ENCODE measurements at places on chromosomes 2 and 18.

DNA sequence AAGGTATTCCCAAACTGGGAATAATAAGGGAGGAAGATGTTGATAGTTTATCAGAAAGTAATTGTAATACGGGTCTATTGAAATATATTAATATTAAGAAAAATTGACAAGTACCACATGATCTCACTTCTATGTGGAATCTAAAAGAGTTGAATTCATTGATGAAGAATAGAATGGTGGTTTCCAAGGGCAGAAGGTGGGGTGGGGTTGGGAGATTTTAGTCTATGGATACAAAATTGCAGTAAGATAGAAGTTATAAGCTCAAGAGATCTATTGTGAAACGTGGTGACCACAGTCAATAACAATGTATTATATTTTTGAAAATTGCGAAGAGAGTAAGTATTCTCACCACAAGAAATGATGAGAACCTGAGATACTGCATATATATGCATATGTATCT lies 38.9 kb downstream of the COL3A1 start:
- DNase-seq: no peak

- DNase-seq: no peak
Measured at GRCh38 chr2:237557633-237558015, 8.8 kb upstream of the PRLH start.

DNA sequence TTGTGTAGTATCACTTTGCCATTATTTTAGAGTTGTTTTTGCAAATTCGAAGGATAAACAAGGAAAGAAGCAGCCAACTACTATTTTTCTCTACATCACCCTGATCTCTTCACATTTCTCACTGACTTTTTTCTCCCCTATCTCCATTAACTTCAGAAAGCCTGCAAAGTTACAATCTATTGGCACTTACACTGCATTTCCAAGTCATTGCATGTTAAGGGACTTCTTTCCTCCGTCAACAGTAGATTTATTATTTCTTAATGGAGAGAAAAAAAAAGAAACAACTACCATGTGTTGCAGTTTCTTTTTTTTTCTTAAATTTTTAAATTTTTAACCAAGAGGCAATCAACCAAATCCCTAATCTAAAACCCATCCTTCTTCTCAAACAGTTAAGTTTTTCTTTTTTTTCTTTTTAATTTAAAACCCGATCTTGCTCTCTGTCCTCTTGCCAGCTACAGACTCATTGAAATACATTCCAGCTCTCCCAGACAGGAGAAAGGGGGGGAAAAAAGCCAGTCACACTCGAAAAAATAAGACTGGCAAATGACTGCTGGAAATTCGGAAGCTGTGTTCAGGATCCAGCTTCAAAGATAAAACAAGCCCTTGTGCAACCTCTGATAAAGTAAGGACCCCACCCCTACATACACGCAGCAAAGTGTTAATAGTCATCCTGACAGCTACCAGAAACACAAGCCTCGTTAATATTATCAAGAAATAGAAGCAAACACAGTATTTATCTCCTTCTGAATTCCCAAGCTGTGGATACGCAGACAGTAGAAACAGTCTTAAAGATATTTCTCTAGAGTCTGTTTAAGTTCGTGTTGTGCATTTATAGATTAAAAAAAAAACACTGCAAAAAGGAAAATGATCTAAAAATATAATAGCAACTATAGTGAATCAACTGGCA lies 1.3 kb downstream of the LRRTM4 start:
- DNase-seq: no peak

- DNase-seq: no peak
Measured at GRCh38 chr2:197165020-197165419, 145.6 kb downstream of the ANKRD44 start.

GRCh38 chr18:40832362-40832761 lies 1122.7 kb upstream of the PIK3C3 start:
- no peak for DNase-seq

DNA sequence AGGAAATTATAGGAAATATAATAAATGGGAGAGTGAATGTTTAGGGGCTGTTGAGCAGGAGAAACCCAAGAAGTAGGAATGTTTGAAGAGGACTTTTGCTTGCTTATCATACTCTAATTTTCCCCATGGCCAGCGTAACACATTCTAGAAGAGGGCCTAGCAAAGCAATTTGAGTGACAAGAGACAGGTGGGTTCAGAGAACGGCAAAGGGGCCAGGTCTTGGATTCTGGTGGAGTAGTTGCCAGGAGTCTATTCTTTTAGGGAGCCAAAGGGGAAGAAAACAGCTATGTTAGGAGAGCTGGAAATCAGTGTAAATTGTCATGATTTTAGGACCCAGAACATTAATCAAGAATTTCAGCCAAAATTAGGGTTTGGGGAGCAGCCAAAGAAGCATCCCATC lies 96.5 kb downstream of the COL5A2 start:
- no peak for DNase-seq

DNA sequence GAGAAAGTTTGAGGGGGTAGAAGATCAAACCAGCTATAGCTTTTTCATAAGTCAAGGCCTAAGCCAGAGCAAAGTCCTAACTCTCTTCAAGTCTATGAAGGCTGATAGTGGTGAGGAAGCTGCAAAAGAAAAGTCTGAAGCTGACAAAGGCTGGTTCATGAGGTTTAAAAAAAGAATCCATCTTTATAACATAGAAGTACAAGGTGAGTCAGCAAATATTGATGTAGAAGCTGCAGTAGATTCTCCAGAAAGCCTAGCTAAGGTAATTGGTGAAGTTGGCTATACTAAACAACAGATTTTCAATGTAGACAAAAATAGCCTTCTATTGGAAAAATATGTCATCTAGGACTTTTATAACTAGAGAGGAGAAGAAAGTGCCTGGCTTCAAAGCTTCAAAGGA lies 141.4 kb upstream of the ZNF521 start:
- no peak for DNase-seq

GRCh38 chr2:11023326-11024258 lies 111.9 kb downstream of the KCNF1 start:
- DNase-seq: no peak

DNA sequence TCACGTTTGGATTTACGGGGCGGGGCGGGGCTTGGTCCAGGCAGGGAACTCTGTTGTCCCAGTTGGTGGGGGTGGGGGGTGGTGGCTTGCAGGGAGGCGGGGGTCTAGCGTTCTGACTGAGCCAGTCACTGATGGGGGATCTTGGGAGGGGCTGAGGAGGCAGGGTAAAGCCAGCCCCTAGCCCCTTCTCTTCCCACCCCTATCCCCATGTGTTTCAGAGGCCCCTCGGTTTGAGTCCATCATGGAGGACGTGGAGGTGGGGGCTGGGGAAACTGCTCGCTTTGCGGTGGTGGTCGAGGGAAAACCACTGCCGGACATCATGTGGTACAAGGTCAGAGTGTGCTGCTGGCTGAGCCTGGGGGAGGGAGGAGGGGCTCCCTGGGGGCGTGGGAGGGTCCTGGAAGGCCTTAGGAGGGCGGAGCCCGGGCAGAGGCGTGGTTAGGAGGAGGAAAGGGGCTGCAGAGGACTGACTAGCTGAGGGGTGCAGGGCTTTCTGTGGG lies 22.0 kb upstream of the GMPPA start:
- DNase-seq: no peak

DNA sequence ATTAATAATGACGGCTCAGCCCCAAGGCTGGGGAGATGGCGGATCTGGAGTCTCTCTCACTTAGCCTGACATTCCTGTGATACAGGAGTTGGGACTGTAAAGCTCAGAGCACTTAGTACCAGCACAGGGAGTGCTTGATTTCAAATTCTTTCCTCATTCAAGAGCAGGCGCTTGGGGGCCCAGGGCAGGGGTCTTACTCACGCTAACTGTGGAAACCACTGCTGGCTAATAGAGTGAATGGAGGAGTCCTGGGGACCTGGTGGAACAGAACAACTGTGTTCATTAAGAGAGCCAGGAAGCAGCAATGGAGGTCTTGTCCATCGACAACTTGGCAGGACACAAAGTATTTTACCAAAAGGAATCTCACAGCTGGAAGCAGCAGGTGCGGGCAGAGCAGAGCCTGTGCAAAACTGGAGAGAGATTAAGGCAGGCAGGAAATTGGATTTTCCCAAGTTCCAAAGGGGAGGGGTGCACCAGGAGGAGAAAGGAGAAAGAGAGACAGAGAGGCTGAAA lies 358.9 kb downstream of the TNS1 start:
- DNase-seq: no peak

DNA sequence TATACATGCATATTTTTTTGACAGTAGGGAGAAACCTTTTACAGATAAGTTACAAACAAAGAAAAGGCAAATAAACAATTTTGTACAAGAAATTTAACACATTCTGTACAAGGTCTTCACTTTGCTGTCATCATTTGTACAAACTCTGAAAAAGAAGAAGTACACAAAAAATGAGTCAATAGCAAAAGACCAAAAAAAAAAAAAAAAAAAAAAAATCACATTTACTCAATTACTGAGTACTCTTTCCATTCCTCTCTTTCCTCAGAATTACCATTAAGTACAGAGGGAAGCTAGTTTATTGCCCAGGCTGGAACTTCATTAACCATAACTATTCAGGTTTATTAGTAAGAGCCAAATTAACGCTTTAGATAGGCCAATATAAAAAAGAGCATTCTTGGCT lies 5.6 kb upstream of the STPG4 start:
- no peak for DNase-seq

GRCh38 chr18:50559752-50560680 lies at the start of gene MAPK4:
TSS of gene MAPK4 (plus strand) at chr18:50560087. CDS start at chr18:50663959, 103,872 bp downstream.
- peak; percentile 73 for DNase-seq

DNA sequence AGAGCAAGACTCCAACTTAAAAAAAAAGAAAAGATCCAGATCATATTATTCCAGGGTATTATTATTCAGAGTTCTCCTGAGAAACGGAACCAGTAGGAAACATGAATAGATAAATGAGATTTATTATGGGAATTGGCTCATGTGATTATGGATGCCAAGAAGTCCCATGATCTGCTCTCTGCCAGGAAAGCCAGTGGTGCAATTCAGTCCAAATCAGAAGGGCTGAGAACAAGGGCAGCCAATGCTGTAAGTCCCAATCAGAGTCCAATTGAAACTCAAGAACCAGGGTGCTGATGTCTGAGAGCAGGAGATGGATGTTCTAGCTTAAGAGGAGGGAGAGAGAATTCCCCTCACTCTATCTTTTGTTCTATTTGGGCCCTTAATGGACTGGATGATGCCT lies 7.8 kb downstream of the SCYGR2 start:
- DNase-seq: no peak

DNA sequence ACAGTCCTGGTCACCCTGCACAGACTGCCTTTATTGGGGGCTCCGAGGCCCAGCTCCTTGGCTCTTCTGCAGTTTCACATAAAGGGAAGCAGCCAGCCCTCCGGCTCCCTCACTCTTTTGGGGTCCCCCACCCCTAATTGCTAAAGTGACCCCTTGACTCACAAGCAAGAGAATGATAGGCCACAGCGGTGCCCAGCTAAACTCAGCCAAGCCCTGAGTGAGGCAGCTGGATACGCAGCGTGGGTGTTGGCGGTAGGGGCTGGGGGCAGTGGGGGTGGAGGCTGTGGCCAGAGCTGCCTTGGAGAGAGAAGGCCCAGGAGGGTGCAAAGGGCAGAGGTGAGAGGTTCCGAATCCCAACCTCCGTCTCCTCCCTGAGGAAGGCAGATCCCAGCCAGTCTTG lies 25.5 kb upstream of the ALPP start:
- DNase-seq: no peak

- DNase-seq: no peak
Measured at GRCh38 chr2:16617282-16618266, 48.1 kb downstream of the CYRIA start.

- DNase-seq: peak; percentile 71
Measured at GRCh38 chr18:76822506-76823160, at the start of gene ZNF236. TSS of gene ZNF236 (plus strand) at chr18:76822557. CDS start at chr18:76822608, 51 bp downstream.

- DNase-seq: no peak
Measured at GRCh38 chr2:172096626-172097547, 5.8 kb downstream of the DLX2 start.

GRCh38 chr2:167928434-167928833 lies 319.0 kb downstream of the STK39 start:
- DNase-seq: no peak

GRCh38 chr18:58162127-58162526 lies 118.1 kb downstream of the NEDD4L start:
- DNase-seq: no peak

- no peak for DNase-seq
Measured at GRCh38 chr2:85699325-85699724, 5.2 kb downstream of the GNLY start.

GRCh38 chr2:58235984-58236383 lies 5.1 kb downstream of the FANCL start:
- DNase-seq: no peak

DNA sequence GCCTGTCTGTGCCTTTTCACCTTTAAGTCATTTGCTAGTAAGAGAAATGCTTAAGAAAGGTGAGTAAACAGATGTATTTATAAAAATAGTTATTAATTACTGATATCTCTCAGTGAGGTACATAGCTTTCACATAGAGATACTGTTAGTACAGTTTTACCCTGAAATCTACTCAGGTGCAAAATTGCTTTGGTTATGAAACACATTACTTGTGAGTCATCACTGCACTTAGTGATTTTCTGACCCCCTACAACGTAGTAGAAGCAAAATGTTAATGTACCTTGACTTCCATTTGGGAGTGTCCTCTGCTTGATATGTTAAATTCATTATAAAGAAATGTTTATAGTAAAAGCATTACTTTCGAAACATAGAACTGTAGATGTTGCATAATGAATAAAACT lies 6.5 kb downstream of the GLS start:
- DNase-seq: no peak

- no peak for DNase-seq
Measured at GRCh38 chr2:161049559-161049958, 110.7 kb upstream of the TANK start.

DNA sequence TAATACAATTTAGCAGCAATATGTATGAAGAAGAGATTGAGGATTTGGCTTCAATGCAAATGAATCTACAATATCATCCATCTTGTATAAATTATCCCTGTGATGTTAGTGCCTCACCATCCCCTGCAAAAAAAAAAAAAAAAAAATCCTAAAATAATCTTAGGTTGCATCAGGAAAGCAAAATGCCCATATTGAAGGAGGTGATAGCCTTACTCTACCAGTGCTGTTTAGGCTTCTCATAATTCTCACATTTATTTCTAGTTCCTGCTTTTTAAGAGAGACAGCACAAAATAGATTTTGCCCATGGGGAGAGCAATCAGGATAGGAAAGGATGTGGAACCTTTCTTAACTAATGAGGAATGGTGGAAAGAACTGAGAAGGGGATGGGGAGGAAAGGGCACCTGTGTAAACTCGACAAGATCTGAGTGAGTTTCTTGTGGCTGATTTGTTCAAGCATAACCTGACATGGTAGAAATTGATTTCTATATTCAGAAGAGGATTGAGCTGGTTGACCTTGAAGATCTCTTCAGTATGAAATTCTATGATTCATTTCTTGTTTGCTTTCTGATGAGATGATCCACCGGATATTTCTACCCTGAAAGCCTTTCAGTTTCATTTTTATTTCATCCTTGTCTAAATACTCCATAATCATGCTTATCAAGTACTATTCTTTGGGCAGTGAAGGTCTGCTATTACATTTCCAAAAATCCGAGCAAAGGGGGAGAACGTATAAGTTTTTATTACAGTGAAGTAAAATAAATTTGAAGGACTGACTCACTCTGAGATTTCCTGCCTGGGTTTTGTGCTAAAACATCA lies 391.2 kb downstream of the PTPRM start:
- DNase-seq: peak; percentile 49

- DNase-seq: no peak
Measured at GRCh38 chr2:177038787-177039484, 173.7 kb upstream of the HNRNPA3 start.

Data from MM.1S (cell line).